ENCODE measurements at places on chromosomes 7 and 10.

DNA sequence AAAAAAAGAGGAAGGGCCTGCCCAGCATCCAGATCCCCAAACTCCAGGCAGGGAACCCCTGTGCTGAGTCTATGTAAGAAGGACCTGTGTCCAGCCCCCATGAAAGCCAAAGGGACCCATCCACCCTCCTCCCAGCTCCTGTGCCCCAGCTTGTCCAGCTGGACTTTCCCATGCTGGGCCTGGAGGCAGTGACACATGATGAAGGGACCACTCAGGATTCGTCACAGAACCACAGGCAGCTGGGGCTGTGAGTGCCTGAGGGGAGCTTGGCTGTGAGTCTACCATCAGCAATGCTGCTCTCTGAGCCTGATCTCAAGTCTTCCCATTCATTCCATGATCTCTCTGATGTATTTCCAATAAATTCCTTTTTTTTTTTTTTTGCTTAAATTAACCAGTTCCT lies 36.2 kb upstream of the MNX1 start:
- DNase-seq = no peak

- no peak for DNase-seq
Measured at GRCh38 chr7:4343272-4344247, 338.5 kb upstream of the FOXK1 start.

- DNase-seq = no peak
Measured at GRCh38 chr10:14528450-14528849, 197.7 kb upstream of the FRMD4A start.

DNA sequence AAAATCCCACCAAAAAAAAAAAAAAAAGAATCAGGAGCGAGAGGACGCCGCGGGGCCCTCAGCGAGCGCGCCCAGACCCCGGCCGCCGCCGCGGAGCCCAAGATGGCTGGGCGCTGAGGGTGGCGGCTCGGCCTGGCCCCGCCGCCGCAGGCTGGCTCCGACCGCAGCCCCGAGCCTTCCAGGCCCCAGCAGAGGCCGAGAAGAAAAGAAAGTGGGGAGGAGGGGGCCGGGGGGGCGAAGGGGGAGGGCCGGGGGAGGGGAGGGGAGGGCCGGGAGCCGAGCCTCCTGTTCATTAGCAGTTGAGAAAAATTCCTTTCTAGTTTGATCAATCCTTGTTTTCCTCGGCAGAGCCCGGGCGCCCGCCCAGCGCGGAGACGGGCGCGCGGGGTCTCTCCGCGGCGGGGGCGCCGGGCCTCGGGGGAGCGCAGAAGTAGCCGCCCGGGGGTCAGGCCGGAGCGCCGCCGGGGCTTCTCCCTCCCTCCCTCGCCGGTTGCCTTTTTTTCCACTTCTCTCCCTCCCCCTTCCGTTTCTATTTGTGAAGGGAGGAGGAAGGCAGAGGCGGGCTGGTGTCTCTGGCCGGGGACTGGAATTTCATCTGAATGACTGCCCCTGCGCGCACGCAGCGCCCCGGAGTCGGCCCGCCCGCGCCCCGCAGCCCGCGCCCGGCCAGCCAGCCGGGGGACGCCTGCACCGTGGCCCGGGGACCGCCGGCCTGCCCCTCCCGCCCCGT lies 778 bp upstream of the TRIM8 start:
- DNase-seq = no peak

DNA sequence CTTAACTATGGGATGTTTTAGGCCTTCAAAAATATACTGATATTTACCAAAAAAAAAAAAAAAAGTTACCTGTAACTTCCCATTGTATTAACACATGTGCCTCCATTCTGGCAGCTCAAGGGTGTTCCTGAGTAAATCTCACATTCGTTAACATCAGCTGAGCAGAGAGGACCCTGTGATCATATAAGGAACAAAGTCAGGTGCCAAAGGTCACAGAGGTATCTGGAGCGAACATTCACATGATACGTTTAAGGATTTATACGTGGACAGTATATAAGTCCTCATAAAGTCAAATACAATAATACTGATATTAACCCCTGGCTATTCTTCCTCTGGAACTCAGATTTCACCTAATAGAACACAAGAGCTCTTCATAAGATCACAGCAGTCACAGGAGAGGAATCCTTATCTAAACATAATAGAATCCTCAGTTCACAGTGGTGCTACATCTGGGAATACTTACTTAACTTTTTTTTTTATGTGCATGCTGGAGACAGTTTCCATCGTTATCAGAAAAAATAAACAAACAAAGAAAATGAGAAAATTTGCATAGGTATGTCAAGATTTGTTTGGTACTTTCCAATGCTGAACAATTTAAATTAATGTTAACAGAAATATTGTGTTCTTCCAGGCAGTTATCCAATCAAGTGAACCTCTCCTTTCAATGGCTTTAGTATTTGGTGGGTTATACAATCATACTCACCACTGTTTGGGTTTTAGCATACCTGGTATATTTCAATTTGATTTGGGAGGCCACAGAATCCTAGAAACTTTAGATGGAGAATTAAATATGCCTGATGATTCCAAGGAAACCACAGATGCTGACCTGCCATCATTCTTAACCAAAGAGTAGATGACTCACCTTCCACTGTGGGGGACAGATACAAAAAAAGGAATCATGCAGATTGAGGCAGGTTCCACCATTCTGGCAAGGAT lies 6.6 kb downstream of the CUBN start:
- DNase-seq = no peak

DNA sequence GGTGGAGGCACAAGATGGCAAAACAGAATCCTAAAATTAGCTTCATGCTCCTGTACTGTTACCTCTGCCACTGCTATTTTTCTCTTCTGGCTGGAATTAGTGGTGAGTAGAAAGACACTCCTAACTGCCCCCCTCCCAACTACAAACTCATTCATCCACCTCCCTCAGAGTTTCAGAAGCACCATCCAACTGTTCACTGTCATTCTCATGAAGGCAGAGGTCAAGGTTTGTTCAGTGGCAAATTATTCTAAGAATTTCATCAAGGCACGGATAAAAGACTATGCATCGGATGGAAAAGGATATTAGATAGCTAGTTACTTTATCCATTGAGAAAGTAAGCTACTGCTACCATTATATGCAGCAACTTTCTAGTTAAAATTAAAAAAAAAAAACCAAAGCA lies 59.7 kb downstream of the LRGUK start:
- no peak for DNase-seq

GRCh38 chr10:14822879-14823755 lies 14.7 kb downstream of the CDNF start:
- no peak for DNase-seq

All from stimulated activated CD8-positive, alpha-beta memory T cell treated with anti-CD3 and anti-CD28 coated beads, Interleukin-7, amount 100 ng/mL, for 1 hour (primary cell).